ENCODE measurements at places on chromosomes 4 and X.

- no peak for DNase-seq
Observed at GRCh38 chr4:100357542-100357941, 160.3 kb downstream of the EMCN start.

- DNase-seq = no peak
Observed at GRCh38 chr4:2423695-2424094, 4.9 kb downstream of the CFAP99 start.

DNA sequence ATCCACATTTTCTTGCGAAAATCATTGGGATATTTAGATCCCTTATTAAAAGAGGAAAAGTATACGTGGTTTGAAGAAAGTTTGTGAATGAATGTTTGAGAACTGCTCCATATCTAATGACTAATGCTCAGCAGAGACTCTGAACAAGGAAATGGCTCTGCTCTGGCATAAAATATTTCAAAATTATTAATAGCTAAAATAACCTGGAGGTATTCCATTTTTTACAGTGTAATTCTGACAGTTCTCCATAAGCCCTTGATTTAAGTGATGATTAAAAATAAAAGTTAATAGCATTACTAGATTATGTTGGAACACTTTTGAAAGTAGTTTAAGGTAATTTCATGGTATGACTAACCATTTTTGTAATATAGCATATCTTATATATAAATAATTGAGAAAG is 1276.9 kb upstream of the TENM3 start:
- no peak for DNase-seq

DNA sequence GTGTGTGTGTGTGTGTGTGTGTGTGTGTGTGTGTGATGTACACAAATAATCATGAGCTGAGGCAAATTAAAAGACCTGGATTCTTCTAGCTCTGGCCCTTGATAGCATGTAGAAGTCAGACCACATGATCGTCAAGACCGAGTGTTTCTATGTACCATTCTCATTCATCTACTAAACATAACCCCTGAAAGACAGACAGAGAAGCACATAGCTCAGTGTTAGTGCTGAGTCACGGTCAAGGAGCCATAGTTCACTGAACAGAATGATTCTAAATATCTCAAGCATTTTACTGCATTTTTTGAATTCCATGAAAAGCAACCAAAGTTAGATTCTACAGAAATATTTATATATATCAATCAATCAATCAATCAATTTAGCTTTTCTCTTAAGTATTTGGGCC is 412.3 kb upstream of the CXorf51A start:
- DNase-seq = no peak

GRCh38 chr4:8913858-8914460 is 42.3 kb upstream of the HMX1 start:
- no peak for DNase-seq

DNA sequence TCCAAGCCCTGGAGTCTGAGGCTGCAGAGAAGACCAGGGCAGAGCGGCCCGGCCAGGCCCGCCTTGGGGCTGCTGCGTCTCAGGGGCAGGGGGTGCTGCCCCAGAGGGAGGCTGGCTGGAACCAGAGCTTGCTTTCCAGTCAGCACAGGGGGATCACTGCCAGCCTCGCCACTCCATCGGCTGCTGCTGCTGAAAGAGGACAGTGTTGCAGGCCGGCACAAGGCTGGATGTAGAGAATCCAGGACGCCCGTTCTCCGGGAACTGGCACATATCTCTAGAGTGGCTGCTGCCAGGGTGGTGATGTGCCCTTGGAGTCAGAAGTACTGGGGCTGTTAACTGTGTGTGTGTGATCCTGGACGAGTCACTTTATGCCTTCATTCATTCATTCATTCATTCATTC is 31.9 kb upstream of the SORCS2 start:
- DNase-seq = peak; percentile 65

- no peak for DNase-seq
Observed at GRCh38 chrX:2325076-2325784, 175.5 kb downstream of the DHRSX start.

DNA sequence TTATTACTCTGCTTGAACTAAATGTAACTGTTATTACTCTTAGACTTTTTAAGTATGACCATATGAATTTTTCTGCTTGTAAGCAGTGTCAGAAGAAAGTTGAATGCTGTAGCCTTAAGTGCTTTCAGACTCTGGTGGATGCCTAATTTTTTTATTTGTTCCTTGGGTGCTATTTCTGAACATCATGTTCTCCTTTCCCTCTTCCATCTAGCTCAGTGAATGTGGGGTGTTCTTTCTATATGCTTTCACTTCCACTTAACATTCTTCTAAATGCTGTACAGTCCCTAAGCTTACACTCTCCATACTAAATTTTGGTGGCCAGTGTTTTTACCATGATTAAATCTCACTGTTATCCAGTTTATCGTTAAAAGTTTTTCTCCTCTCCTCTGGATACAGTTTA is 3.6 kb downstream of the DCK start:
- no peak for DNase-seq

DNA sequence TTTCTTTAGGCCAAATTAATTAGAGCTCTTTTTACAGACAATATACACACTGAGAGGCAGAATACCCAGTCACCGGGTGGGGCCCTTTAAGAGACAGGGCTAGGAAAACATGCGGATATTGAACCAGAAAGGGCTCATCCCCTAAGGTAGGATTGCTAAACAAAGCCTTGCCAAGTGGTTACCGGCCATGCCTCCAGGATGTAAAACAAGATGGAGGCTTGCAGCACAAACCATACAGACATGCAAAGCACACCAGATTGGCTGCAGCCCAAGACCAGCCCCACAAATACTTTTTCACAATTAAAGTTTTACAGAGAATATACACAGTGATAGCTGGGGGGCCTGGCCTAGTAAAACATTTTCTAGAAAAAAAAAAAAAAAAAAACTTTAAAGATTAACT is 210.0 kb downstream of the KLHL4 start:
- no peak for DNase-seq

DNA sequence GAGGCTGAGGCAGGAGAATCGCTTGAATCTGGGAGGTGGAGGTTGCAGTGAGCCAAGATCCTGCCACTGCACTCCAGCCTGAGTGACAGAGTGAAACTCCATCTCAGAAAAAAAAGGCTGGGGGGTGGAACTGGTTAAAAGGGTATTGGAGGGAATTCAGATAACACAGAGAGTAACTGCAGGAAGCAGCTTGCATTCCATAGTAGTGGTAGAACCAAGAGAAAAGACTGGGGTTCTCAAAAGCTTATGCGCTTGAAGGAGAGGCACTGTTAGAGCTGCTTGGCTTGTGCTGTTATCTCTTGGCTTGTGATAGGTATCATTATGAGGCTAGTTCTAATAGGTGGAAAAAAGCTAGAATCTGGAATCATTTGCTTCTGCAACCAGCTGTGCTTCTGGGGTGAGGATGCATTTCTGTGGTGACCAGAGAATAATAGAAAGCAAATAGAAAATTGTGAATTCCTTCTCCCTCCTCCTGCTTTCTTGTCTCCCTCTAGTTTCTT is 91.2 kb upstream of the ELOVL6 start:
- no peak for DNase-seq

DNA sequence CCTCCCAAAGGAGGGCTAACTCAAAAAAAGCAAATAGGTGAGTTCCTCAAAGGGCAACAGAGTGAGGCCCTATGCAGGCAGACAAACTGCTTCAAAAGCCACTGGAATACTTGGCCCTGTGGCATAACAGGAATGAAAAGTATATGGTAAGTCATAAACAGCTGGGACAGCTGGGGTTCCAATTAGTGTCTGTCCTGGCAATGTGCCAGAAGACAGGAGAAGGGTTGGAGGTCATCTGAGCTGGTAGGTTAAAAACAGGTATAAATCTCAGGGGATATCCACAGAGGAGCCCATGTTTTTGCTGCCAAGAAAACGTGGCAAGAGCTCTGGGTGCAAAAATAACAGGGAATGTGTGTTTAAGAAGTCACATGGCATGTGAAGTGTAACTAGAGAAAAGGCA is 111.6 kb downstream of the APOOL start:
- no peak for DNase-seq

- no peak for DNase-seq
Observed at GRCh38 chr4:163309466-163309865, 22.9 kb downstream of the NPY1R start.

DNA sequence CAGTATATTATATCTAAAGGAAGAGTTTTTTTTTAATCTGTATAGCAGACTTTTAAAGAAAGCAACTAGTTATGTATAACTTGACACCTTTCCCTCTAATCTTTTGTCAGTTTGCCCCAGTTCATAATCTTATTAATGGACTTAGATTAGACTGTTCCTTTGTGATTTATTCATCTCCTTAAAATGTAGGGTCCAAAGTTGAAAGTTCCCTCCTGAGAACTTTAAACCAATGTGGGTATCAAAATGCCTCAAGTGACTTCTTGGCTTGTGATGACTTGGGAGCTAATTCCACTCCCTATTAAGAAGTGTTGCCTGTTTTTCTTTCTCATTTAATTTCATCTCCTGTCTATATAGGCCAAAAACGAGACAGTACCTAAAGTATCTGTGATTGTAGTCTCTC is 6.3 kb upstream of the SDAD1 start:
- DNase-seq = no peak

- DNase-seq = no peak
Observed at GRCh38 chrX:132677233-132677716, 188.4 kb upstream of the MBNL3 start.

DNA sequence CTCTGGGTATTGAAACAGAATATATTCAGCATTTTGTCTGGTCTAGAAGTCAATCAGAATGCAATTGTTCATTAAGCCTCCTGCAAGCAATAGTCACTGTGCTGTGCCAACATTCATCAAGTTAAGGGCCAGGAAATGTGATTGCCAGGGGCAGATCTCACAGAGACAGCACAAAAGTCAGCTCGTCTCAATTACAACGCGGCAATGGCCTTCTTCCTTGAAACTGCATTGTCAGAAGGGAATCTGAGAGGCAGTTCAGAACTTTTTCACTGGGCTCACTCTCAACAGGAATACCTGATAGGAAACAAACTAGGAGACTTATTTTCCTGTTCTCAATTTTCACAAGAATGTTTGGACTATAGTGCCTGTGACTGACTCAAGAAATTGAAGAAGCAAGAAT is 131.1 kb upstream of the NR3C2 start:
- DNase-seq = no peak

DNA sequence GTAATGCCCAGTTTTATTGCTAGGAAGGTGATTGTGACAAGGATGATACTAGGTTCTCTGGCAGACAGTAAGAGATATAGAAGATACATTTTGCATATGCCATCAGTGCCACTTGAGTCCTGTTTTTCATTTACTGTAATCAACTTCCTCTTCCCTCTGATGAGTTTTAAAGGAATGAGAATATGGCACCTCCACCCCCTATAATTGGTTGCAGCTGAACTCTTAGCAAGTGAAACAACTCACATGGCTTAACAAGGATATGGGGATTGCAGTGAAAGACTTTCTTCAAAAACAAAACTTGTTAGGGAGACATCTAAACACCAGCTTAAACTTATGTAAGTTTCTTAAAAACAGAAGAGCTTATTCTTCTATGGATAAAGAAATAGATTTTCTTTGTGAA is 90.0 kb downstream of the AREG start:
- no peak for DNase-seq

DNA sequence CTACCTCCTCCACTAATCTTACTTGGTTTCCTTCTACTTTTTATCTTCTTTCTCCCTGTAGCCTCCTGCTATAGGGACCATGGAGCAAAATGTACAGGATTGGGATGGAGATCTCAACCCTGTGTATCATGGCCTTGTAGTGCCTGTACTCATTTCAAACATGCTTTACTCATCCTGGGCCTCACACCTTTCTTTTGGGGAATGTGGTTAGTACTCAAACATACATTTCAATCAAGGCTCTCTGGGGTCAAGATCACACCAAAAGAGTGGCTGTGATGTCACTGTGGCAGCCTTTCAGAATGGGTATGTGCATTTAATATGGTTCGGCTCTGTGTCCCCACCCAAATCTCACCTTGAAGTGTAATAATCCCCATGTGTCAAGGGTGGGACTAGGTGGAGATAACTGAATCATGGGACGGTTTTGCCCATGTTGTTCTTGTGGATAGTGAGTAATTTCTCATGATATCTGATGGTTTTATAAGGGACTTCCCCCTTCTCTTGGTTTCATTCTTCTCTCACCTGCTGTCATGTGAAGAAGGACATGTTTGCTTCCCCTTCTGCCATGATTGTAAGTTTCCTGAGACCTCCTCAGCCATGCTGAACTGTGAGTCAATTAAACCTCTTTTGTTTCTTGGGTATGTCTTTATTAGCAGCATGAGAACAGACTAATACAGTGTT is 205.1 kb downstream of the RASL11B start:
- DNase-seq = no peak

- DNase-seq = no peak
Observed at GRCh38 chr4:153684971-153685371, 891 bp downstream of the TLR2 start.

DNA sequence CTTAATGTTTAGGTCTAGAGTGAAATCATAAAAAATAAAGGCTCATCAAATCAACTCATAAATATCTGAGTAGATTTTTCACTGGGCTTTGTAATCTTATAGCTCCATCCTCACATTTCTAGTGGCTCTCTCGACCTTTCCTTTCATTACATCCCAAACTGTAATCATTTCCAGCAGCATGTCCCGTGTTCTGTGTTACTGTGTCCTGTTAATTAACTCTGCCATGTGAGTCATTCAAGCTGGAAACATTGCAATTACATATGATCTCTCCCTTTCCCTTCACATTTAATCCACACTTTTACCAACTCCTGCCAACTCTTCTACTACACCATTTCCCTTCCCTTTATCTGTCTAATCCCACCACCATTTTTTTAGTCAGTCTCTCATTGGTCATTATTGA is 75.5 kb downstream of the UGT8 start:
- no peak for DNase-seq

DNA sequence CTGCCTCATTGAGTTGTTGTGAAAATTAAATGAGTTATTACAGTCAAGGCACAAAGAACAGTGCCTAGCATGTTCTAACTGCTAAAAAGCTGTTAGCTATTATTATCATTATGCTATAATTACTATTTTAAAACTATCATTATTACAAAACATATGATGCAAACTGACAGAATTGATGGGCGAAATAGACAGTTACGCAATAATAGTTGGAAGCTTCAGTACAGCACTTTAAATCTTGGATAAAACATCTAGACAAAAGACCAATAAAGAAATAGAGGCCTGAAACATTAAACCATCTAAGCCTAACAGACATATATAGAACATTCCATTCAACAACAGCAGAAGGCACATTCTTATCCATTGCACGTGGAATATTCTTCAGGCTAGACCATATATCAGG is 73.0 kb downstream of the TAB3 start:
- DNase-seq = no peak

DNA sequence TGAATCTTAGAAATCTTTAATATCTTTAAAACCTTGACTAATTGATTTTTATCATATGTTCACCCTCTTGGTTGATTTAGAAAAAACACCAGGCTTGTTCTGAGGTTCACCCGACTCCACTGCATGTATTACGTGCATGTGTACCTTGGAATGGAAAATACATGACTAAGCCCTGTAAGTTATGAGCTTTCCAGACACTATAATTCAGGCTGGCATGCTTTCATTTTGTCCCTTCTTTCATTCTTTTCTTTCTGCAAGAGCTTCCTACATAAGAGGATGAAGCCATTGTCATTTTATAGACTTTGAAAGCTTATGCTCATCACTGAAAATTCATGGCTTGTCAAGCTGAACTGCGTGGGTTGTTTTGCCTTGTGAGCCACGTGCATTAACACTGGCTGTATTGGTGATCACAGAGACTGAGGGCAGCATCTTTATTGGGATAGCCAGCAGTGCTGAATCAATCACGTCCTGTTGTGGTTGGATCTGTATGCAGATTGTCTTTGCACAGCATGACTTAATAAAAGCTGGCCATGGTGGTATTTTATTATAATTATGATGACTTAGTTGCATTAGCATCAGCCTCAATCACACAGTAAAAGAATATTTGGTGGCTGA is 141.9 kb downstream of the SLIT2 start:
- no peak for DNase-seq

- no peak for DNase-seq
Observed at GRCh38 chrX:1870421-1870820, 255.6 kb downstream of the ASMT start.

All from C1 segment of cervical spinal cord (tissue), 14 donors.